ENCODE measurements at places on chromosomes 7 and 10. TPM values are rescaled to one million over a fixed set of nuclear protein-coding genes. Genes with fewer than 3 reads are reported as not detected.

Gene MBL2
- polyA plus RNA-seq = not detected

Gene SPDYE6
- polyA plus RNA-seq = 10.2 TPM

Gene GPR37
- 1.2 TPM for polyA plus RNA-seq

Gene CLEC5A
- polyA plus RNA-seq = 0.72 TPM

Gene GRK5
- polyA plus RNA-seq = 16.5 TPM

Gene HIP1
- 34.0 TPM for polyA plus RNA-seq

Gene HIF1AN
- polyA plus RNA-seq = 35.8 TPM

GRCh38 chr7:51135576-51135975, 181.0 kb downstream of the COBL start:
- no peak for DNase-seq

DNA sequence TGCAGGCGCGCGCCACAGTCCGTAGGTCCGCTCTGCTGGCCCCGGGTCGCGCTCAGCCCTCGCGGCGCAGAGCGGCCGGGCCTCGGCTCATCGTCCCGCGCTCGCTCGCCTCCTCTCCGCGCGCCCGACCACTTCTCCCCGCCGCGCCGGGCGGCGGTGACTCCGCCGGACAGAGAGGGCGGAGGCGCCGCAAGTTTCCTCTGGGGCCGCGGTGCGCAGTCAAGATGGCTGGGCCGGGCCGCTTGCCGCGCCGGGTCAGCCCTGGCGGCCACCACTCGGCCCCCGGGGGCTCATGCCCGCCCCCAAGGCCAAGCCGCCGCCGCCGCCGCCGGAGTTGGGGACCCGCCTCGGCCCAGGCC, 441 bp downstream of the FZD8 start:
- no peak for DNase-seq

DNA sequence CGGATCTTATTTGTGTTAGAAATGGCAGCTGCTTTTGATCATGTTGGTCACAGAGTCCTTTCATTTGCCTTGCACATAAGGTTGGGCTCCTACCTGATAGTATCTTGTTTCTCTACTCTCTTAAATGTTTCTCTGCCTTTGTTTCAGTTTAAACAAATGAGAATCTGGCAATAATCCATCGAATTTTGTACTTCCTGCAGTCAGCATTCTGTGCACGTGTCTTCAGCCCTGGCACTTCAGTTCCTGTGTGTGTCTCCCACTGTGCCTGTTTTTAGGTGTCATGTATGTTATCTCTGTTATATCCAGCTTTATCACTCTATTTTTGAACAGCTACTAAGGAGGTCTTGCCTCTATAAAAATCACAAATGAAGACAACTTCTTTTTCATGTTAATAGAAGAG, 28.4 kb upstream of the PTER start:
- no peak for DNase-seq

DNA sequence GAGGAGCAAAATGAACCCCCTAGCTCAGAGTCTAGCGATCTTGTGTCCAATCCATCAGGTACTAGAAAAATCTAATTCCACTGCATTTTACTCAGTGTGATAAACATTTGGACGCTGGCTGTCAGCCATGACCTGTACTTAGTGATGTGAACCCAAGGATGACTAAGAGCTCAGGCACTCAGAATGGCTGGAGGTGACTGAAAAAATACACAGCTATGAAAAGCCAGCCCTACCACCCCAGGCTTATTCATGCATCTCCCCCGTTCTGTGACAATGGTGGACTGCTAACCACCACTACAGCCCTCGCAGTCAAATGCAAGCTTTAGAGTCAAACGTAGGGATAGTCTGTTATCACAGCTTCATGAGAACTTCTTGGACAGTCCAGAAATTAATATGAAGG, 14.9 kb downstream of the AFAP1L2 start:
- no peak for DNase-seq

DNA sequence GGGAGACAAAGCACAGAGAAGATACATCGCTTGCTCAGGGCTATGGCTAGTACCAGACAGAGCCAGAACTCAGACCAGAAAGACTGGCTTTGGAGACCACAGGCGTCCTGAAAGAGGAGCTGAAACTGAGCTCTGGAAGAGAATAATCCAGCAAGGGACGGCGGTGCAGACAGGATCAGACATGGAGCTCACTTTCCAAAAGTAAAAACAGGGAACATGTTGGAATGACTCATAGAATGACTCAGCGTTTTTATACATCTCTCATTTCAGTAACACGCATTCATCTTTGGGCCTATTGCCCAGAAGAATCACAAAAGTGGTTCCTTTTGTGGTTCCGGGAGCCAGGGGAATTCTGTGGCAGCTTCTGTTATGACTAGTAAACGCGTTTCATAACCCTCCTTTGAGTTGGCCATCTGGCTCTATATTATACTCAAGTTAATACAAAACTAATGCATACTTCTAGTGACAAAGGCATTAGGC, 37.2 kb downstream of the PLEKHS1 start:
- DNase-seq = no peak

DNA sequence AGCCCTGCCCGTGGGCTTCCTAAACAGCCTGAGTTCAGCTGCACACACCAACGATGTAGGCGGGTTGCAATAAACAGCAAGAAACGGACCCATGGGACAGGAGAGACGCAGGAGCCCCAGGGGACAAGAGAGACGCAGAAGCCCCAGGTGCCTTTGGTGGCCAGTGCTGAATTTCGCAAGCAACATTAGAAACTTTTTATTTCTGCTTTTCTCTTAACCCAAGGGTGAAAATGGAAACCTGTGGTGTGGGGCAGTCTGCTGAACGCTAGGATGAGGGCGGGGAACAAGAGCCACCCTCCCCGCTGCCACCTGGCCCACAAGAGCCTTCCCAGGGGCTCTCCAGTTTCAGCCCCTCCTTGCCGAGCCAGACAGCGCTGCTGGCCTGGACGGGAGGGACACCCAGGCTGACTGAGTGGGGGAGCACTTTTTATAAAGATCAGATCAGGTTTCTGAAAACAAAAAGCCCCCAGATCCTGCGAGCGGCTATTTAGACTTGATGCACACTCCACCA, 20.0 kb upstream of the GPR146 start:
- DNase-seq = no peak

DNA sequence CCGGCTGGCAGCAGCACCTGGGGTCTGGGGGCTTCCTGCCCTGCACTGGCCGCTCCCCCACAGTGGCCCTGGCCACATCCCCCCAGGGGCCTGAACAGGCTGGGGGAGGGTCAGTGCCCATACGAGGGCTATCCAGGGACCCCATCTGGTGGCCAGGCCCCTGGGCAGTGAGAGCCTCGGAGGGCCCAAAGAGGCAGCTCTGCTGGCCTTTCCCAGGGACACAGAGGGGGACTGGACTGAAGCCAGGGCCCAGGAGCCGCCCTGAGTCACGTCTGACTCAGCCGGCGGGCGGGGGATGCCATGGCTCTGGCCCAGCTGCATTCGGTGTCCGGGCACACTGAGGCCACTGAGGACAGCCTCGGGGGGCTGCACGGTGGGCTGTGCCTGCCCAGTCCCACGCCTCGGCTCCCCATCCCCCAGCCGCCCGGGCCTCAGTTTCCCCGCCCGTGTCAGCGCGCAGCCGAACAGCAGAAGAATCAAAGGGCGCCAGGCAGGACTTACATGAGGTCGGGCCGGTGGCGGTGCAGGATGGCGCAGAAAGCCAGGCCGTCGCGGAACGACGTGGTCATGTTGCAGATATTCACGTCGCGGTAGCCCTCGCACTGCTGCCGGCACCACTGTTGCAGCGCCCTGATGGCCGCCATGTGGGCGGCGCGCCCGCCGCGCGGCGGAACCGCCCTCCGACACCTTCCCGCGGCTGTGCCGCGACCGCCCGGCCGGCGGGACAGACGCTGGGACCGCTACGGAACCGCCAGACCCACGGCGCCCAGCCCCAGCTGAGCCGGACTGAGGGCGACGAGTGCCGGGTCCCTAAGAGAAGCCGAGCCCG, at the start of gene MICALL2:
Gene MICALL2 (minus strand): TSS at position 788 of the 829 bp plus-strand sequence. CDS start 144 bp downstream, at position 644.
- no peak for DNase-seq

- DNase-seq = no peak
These were observed 16.9 kb upstream of the GPR146 start for GRCh38 chr7:1027242-1028043.

DNA sequence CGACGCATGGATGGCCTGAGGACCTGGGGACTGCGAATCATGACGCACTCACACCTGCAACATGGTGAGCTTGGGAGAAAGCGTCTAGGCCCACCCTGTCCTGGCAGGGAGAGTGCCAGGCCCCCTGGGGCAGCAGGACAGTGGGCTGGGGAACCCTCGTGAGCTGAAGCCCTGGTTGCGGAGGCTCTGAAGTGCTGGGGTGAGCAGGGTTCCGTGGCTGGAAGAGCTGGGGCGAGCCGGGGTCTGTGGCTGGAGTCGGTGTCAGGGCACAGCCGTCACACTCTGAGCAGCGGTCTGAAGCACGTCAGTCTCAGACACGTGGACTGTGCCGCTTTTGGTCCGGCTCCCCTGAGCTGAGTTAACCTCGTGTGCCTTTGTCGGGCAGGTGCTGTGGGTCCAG, 4.7 kb downstream of the SUN1 start:
- DNase-seq = no peak

- no peak for DNase-seq
These were observed 168.3 kb downstream of the GLI3 start for GRCh38 chr7:42068554-42069280.

GRCh38 chr10:128326251-128326650, 200.0 kb upstream of the MKI67 start:
- DNase-seq = no peak

DNA sequence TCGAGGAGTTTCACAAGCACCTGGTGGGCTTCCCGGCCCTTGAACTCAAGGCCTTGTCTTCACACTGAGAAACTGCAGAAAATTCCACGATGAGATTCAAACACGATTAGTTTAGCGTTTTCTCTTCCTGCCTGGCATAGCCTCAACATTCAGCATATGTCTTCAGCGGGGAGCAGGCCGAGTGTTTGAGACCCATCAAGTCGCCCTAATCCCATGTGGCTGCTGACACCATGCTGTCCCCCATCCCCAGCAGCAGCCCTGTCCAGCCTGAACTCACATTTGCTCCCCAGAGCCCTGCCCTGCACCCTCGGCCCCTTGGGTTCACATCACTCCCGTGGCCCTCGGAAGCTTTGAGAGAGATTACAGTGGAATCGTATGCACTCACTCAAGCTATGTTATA, 35.3 kb upstream of the RBM33 start:
- no peak for DNase-seq

DNA sequence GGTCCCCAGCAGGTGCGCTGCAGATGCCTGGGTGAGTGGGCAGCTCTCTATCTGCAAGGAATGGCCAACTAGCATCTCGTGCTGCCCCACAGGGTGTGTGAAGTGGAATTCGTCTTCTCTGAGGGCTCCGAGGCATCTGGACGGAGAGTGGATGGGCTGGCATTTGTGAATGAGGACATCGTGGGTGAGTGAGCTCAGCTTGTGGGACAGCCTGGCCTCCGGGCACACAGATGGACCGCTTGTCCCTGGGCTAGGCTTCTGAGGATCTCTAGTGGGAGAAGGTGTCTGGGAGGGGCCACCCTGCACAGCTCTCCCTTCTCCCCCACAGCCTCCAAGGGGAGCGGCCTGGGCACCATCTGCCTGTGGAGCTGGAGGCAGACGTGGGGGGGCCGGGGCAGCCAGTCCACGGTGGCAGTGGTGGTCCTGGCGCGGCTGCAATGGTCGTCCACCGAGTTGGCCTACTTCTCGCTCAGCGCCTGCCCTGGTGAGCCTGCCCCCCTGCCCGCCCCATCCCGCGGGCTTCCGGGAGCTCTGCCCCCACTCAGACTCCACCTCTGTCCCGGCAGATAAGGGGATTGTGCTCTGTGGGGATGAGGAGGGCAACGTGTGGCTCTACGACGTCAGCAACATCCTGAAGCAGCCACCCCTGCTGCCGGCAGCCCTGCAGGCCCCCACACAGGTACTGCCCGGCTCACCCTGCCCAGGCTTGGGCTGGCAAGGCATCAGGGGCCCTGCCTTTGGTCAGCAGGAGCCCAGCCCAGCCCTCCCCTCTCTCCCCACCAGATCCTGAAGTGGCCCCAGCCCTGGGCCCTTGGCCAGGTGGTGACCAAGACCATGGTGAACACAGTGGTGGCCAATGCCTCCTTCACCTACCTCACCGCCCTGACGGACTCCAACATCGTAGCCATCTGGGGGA, 6.3 kb downstream of the POLR2J start:
- no peak for DNase-seq

Measured in left renal cortex interstitium (tissue), 4 donors.